Uterus (tissue), 4 donors: ENCODE measurements at places on chromosomes 6 and 20.

DNA sequence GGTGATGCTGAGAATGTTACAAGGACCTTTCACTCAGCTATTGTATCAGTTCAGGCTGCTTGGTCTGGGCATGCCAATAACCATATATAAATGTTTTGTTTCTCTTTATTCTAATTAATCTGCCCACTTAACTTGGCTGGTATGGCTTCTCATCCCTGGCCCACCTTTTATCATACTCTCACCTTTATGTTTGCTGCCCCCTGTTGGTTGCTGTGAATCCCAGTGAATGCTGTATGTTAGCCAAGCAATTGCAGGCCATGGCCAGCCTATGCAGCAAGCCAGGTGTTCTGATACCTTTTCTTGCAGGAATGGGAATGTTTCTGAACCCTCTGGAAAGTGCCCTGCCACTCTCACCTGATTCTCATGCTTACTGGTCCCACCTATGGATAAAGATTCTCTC is 54.6 kb downstream of the PCSK2 start:
- no peak for DNase-seq

DNA sequence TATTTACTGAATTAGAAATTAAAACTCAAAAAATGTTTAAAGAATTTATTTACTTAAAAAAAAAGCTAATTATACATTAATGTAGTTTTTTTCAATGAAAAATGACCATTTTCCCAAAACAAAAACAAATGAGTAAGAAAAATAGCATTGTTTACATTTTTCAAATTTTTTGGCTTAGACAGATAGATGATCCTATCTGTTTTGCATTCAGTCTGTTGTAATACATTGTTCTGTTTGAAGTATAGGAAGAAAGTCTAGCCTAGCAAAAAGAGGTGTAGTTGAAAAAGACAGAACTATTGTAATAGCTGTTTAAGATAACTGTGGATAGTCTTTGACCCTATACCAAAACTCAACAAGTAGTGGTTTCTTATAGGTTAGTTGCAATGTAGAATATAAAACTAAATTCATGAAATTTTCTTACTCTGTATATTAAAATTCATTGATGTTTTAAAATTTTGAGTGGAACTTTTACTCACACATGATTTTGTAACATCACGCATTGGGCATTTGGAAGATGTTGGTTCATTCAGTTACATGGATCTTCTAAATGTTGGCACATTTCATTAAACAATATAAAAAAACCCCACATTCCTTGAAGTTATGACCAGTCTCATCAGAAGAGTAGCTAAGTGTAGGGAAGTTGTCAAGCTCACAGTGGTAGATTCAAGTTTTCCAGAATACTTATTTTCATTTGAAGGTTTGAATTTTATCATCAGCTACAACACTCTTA is 62.0 kb downstream of the KCNS1 start:
- no peak for DNase-seq

GRCh38 chr6:80550281-80550680 is 443.8 kb downstream of the BCKDHB start:
- DNase-seq, result no peak

DNA sequence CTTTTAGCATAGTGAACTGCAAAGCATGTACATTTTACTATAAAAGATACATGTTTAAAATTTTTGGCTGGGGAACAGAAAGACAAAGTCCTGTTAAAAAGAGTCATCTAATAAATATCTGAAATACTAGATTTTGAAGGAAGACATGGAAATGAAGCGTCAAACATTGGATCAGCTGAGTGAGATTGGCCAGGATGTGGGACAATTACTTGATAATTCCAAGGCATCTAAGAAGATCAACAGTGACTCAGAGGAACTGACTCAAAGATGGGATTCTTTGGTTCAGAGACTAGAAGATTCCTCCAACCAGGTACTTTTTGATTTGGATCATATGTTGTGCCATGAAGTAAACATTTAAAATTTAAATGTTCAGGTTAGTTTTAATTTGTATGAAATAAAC is 162.3 kb downstream of the UTRN start:
- no peak for DNase-seq

DNA sequence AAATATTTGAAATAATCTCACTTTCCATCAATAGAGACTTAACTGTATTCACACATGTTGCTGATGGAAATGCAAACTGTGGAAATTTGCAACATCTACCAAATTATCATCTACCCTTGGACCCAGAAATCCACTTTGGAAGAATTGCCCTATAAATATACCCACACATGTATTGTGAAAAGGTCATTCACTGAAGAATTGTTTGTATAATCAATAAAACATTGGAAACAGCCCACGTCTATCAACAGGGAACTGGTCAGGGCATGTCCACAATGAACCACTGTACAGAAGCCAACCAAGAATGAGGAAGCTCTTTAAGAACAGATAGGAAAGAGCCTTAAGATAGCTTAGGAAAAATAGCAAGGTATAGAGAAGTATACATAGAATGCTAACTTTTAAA is 36.2 kb downstream of the PXDC1 start:
- DNase-seq, result no peak

DNA sequence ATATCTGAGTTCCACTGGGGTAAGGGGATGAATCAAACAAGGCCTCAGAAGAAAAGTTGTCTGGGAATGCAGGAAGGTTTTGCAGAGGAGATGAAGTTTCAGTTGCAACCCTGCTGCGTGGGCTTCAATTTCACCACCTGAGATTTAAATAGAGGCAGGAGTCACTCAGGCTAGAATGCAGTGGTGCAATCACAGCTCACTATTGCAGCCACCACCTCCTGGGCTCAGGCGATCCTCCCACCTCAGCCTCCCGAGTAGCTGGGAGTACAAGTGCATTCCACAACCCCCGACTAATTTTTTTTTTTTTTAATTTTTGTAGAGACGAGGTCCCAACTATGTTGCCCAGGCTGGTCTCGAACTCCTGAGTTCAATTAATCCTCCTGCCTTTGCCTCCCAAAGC is 1.5 kb upstream of the ZNF165 start:
- DNase-seq, result no peak

DNA sequence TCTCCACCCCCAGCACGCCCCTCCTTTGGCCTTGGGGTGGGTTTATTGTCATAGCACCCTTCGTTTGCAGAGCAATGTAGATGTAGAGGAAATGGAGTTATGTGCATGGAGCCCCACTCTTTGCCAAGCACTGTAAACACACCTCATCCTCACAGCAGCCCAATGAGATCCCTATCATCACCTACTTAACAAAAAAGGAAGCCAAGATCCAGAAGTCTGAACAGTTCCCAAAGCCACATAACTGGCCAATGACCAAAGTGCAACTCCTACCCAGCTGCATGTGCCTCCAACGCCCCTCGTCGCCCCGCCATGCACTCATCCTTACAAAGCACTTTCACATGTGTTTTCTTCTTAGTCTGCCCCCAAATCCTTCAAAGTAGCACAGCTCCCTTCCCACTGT is 21.8 kb upstream of the FOXQ1 start:
- no peak for DNase-seq

GRCh38 chr6:24694198-24694597 is 24.8 kb downstream of the C6orf62 start:
- DNase-seq, result no peak

GRCh38 chr6:18845896-18846295 is 458.7 kb downstream of the RNF144B start:
- no peak for DNase-seq

DNA sequence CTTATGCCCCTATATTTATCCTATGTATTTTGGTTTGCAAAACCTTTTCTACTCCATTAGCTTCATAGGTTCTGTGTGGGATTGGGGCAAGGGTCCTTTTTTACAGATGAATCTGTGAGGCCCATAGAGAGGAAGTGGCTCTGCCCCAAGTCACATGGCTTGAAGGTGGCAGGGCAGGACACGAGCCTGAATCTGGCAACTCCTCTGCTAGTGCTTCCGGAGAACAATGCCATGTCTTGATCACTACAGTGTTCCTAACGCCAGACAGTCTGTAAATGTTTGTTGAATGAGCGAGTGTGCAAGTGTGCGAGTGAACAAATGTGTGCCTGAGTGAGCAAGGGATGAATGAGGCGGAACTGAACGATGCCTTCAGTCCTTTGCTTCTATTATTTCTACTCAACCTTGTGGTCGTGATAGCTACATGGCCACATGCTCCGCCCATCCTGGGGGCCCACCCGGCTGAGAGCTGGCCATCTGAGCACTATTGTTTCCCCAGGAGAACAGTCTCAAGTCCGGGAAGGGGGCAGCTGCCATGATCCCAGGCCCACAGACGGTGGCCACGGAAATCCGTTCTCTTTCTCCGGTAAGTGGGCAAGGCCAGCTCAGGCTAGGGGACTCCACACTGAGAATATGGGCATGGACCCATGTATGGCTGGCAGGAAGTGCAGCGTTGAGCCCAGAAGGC is 17.8 kb upstream of the AAR2 start:
- DNase-seq, result no peak

- DNase-seq, result no peak
Measured at GRCh38 chr6:158642097-158642601, 2.4 kb downstream of the DYNLT1 start.

- DNase-seq, result no peak
Measured at GRCh38 chr6:378958-379409, 12.6 kb upstream of the IRF4 start.

- DNase-seq, result no peak
Measured at GRCh38 chr20:63116412-63117106, 99.4 kb downstream of the YTHDF1 start.

DNA sequence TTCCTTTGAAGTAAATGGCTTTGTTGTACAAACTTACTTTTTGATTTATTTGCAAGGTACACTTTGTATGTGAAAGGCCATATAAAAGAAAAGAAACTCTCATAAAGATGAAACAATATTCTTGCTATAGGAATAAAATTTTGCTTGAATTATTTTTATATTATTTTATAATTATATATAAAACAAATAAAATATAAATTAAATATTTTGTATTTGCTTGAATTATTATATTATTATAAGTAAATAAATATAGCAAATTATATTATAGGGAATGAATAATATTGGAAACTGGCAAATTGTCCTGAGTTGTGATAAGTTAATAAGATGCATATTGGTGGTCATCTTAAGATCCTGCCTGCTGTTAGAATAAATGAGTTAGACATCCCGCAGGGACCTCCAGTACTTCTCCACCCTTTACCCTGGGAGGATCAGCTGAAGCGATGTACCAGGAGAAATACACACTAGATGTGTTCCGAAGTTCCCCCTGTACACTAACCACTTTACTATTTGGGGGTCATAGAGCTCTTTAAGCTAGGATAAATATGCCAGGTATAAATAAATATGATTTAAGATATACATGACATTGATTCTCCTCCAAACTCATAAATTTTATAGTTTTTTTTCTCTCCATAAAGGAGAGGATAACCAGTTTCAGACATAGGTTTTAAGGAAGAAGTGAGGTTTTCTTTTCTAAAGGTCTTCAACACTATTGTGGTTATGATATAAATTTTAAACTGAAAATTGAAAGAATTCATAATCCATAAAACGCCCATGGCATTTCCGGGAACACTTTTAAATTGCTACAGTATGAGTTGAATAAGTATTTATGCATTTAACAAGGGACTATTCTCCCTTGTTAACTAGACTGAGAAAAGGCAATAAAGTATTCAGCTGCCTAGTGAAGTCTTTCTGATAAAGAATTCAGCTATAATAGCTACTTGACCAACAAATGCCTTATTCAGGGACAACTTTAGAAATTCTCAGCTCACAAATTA is 486.3 kb upstream of the MARCKS start:
- DNase-seq, result no peak
